CD4-positive, alpha-beta T cell treated with Interleukin-6 at 100 ng/mL for 8 hours (primary cell): ENCODE measurements at places on chromosomes 2 and 18.

DNA sequence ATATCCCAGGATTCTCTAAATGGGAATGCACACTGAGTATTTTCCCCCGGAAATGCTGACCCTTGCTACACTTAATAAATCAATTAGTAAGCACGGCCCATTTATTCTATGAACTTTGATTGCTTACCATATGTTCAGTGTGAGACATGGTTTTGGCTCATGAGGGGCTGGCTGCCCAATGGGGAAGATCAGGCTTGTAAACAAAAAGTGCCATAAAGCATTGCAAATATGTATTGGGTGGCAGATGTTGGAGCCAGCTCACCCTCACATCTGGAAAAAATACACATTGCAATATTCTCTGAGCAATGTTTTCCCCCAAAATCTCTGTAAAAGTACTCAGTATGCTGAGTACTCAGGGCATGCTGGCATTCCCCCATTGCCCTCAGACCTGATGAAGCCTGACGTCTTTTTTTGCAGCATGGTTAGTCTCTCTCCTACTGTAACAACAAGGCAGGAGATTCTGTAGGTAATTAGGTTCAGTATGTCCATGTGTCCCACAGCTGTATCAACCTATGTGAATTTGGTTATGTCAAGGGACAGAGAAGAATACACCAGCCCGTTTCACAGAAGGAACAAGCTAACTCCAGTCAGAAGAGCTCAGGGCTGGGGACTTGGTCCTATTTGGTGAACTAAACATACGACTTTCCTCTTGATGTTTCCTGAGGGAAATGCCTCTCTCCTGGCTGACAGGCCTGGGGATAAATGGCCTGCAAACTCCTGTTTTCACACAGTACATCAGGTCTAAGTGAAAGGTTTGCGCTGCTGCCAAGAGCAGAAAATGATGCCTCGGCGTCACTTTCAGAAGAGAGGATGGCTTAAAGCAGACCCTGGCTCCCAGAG is 202.4 kb downstream of the INSIG2 start:
- no peak for DNase-seq

GRCh38 chr2:69311024-69311416 is 76.0 kb downstream of the GFPT1 start:
- DNase-seq, result no peak

GRCh38 chr18:40179729-40180461 is 1775.1 kb upstream of the PIK3C3 start:
- no peak for DNase-seq

DNA sequence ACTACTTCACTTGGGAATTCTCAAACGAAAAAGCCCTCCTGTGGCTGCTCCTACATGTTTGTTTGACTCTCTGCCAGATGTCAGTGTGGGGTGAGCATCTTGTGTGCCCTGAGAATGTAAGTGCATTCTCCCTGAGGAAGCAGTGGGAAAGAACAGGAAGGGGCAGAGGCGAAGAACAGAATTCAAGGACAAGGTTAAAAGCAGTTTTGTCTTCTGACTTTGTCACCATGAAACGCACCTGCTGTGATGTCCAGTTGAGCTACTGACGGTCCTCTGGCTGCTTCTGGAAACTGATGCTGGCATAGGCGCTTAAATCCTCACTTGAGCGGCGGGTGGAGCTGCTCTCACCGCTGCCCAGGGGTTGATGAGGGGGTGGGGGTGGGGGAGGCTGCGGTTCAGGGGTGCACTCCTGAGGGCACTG is 4.9 kb downstream of the IRS1 start:
- no peak for DNase-seq

- no peak for DNase-seq
These were observed 22.3 kb upstream of the INSIG2 start for GRCh38 chr2:118065921-118066511.

GRCh38 chr18:12907258-12907925 is 23.4 kb upstream of the PTPN2 start:
- DNase-seq, result no peak

- DNase-seq, result no peak
These were observed 257.8 kb upstream of the STON1 start for GRCh38 chr2:48272199-48272598.

- DNase-seq, result no peak
These were observed 3.4 kb upstream of the TNFAIP6 start for GRCh38 chr2:151353995-151354394.

GRCh38 chr2:68732036-68732932 is 2.3 kb upstream of the ARHGAP25 start:
- DNase-seq, result no peak

DNA sequence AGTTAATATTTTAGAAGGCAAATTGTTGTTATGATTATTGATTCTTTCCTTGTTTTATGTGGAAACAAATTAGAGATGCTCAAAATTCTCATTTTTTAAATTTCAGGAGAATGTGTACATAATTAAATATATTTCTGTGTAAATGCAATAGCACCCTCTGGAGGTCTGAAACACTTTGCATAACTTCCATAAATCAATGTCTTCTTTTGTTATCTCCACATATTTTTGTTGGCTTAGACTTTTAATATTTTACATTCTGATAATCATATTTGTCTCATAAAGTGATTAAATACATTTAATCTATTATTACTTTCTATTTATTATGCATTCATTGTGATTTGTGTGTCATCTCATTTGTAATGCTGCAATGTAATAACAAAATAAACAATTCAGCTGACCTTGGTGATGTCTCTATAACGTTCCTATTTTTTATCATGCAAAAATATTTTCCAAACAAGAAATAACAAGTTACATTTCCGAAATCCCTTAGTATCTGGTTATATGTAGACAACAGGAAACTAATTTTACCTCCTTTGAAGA is 201.8 kb upstream of the GALNT5 start:
- DNase-seq, result no peak

DNA sequence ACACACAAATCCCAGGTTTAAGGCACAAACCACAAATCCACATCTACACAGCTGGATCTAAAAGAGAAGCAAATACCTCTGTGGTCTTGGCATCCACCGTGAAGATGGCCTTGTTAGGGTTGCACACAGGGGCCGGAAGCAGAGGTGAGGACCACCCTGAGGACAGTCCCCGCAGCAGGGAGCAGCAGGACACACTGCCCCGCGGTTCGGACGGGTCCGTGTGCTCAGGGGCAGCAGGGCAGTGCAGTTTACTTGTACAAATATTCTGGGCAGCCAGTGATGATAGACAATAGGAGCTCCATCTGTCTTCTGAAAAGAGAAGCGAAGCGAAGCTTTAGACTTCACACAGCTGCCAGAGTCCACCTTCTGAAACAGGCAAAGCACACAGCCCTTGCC is 8.8 kb downstream of the PASK start:
- no peak for DNase-seq

- DNase-seq, result no peak
These were observed 171.6 kb downstream of the LDLRAD4 start for GRCh38 chr18:13390196-13390595.

DNA sequence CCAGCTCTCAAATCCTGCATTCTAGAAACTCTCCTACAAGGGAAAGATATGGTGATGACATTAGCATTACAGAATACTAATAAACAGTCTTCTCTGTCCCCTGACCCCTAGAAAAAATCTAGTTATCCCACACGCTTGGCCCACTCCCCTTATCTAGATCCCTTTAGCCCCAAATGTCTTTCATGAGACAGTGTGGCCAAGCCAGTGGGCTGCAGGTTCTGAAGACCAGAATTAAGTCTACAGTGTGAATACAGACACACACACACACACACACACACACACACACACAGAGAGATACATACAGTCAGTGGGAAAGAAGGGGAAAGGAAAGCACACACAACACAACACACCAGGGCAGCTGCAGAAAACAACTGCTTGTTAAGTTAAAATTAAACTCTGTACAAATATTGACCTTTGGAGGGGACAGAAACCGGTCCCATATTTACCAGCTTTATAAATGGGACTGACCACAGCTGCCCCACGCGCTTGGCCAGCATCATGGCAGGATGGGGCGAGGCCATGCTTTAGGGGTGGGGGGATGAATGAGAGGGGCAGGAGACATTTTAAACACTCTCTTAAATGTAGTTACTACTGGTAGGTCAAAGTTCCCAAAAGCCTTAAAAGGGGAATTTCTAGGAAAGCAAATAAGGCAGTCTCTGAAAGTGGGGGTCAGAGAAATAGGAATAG is 49.1 kb downstream of the NHEJ1 start:
- DNase-seq, result no peak

- no peak for DNase-seq
These were observed 1.3 kb upstream of the TMSB10 start for GRCh38 chr2:84904151-84904550.

DNA sequence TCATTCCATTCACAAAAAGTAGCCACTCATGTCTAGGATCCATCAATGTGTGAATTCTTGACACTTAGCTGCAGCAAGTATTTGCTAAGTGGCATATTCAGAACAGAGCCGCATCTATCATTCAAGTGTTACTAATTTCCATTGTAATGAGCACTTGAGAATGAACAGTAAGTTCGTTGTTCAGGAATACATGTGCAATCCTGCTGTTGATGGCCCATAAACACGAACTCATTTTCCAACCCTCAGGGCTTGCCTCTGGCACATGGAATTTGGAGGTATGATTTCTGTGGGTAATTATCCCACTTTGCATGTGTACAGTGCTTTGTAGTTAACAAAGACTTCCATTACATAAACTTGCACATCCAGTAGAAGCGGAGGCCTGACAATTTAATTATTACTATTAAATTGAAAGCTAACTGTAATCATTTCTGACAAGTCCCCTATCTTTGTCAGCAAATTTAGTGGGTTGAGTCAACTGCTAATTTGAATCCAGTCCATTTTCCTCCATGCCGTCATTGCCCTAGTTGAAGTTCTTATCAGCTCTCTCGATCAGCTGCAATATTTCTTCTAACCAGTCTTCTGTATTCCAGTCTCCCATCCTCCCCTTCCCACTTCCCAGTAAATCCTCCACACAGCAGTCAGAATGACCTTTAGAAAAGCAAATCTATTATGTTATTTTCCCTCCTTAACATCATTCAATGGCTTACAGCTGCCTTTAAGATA is 116.0 kb upstream of the AQP4 start:
- DNase-seq, result no peak

DNA sequence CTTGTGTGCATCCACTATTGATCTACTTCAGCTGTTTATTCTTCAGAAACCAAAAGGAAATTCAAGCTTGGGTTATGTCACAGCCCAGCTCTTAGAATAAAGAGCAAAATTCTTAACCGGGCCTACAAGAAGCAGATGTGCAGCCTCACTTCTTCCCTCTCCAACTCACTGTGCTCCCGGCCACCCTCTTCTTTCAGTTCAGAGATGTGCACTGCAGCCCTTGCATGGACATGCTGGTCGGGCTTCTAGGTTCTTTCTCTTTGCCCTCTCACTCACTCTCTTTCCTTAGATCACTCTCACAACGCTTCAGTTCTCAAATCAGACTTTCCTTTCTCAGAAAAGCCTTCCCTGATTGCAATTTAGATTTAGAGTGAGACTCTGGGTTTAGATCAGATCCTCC is 104.1 kb downstream of the CHN1 start:
- peak; percentile 3 for DNase-seq

- DNase-seq, result no peak
These were observed 78.3 kb upstream of the PAX8 start for GRCh38 chr2:113357071-113357470.

GRCh38 chr2:157748371-157749142 is 119.9 kb upstream of the ACVR1C start:
- no peak for DNase-seq

GRCh38 chr2:227450926-227451654 is 20.9 kb upstream of the AGFG1 start:
- no peak for DNase-seq
